ENCODE measurements at places on chromosomes 6 and 20.

- DNase-seq, result peak; percentile 38
These were observed 8.1 kb downstream of the ASIP start for GRCh38 chr20:34249291-34249690.

DNA sequence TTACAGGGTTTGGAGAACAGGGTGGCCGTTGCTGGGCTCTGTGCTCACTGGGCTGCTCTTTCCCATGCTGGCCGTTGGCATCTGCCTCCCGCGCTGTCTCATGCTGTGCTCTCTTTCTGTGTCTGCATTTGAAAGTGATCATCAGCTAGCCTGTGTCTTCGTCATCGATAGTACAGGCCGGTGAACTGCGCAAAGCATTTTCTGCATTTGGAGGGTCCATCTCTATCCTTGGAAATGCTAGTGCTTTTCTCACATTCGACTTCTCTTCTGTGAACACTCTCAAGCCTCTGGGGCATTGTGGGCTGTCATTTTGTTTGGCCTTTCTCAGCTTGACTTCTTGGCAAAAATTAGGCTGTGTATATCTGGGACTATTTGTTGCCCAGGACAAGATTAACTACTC is 6.8 kb upstream of the SNHG17 start:
- no peak for DNase-seq

DNA sequence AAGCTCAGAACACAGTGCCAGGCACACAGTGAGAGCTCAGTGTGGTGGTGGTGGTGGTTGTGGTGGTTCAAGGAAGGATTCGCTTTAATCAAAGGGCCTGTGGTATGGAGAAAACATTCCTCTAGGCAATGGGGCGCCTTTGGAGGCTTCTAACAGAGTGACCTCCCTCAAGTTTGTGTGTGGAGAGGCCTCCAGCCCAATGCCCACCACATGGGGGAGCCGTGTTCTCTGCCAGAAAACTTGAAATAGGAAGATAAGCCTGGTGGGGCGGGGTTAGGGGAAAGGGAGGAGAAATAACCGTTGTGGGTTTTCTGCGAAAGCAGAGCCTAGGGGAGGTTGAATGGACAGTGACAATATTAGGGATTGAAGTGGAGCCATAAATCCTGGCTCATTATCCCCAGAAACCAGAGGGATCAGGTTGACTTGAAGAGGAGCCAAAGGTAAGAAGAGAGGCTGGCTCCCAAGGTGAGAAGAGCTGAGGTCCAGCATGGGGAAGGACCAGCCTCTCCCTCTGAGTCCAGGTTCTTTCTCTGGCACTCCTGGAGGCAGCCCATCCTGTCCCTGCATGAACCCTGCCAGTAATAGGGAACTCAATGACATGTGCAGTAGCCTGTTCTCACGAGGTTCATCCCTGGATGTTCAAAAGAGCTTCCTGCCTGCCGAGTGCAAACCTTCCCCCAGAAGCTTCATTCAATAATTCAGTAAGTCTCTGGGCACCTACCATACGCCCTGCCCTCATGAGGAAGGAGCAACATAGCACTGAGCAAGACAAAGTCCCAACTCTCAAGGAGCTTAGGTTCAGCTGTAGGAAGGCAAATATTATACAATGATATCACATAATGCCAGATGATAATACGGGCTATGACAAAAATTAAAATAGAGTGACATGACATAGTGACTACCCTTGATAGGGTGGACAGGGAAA is 51.4 kb downstream of the TGM2 start:
- DNase-seq, result no peak

DNA sequence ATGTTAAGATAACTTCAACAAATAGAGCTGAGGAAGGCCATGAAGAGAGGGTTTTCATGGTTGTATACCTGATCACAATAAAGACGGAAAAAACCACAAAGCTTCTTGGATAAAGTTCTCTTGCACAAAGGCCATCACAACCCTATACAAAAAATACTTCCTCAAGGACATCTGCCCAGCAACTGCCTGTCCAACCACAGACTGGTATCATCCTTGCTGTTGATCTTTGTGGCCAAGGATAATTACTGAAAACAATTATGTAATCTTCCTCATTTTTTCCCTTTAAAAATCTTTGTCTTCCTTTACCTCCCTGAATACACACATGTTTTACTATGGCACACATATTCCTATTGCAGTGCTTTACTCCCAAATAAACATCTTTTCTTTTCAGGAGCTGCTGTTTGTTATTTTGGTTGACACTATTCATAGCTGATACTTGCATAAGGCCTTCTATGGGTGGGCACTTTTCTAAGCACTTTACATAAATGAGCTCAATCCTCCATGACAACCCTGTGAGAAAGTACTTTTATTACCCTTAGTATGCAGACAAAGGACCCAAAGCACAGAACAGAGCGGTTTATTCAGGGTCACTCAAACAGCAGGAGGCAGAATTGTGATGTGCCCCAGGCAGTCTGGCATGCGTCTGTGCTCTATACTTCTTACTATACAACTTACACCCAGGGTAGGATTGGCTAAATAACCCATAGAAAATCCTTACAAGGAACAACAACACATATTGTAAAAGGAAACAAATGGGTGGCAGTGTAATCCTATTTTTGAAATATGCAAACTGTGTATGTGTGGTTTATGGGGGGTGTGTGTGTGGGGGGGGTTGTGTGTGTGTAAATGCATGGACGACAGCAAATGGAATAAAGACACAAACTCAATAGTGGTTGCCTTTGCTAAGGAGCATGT is 35.1 kb downstream of the SNRNP48 start:
- no peak for DNase-seq

GRCh38 chr20:22379472-22379871 is 204.9 kb downstream of the FOXA2 start:
- DNase-seq, result no peak

- no peak for DNase-seq
These were observed 17.7 kb upstream of the FYN start for GRCh38 chr6:111890988-111891387.

DNA sequence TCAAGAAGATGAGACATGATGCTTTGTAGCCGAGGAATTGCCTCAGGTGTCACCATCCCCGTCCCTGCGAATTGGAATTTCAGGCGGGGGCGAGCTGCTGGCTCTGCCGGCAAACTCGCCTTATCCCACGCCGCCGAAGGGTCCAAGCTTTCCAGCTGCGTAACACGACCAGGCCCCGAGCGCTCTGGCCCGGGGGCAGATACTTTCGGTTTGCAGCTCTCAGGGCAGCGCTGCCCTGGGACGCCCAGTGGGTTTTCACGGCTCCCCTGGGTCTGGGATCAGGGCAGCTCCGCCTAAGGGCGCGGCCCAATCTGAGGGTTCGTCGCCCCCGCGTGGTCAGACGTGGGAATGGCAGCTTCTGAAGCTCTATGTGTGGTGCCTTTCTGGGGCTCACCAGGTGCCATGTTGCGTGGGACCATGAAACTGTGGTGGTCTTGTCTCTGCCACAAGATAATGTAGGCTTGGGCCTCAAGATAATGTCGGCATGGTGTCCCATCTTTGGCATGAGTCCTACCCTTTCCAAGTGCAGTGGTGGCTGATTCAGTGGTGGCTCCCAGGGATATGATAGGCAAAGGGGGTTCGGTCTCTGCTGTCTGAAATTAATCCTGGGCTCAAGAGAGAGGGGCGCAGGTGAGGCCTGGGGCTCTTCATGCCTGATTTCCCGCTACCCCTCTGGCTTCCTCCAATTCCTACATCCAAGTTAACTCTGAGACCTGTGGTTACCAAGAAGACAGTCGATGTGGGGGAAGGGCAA is 21.0 kb downstream of the PIGT start:
- DNase-seq, result peak; percentile 86

DNA sequence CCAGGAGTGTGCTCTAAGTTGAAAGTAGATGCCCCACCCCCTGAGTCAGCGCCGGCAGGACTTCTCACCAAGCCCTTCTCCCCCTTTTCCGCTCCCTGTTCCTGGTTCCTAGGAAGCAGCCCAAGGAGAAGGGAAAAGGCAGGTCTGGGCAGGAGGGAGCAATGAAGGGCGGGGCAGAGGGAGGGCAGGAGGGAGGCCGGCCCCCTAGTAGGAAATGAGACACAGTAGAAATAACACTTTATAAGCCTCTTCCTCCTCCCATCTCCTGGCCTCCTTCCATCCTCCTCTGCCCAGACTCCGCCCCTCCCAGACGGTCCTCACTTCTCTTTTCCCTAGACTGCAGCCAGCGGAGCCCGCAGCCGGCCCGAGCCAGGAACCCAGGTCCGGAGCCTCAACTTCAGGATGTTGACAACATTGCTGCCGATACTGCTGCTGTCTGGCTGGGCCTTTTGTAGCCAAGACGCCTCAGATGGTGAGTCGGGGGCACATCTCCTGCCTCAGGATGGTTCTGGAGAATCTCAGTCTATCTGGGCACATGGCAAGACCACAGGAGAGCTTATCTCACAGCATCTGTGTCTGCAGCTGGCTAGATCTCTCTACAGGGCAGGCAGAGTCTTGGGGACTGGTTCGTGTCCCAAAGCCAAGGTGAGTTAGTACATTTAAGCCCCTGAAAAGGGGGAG is at the start of gene PROCR:
Gene PROCR (plus strand): TSS at position 320 of the 681 bp plus-strand sequence. CDS start 83 bp downstream, at position 403.
- peak; percentile 50 for DNase-seq

Data from GM10248 (cell line).